ENCODE measurements at places on chromosomes 4 and X. TPM values are rescaled to one million over a fixed set of nuclear protein-coding genes. Genes with fewer than 3 reads are reported as not detected.

GRCh38 chrX:46713672-46714490, 45.0 kb downstream of the SLC9A7 start:
- DNase-seq: no peak

Gene SSX1
- total RNA-seq: not detected

DNA sequence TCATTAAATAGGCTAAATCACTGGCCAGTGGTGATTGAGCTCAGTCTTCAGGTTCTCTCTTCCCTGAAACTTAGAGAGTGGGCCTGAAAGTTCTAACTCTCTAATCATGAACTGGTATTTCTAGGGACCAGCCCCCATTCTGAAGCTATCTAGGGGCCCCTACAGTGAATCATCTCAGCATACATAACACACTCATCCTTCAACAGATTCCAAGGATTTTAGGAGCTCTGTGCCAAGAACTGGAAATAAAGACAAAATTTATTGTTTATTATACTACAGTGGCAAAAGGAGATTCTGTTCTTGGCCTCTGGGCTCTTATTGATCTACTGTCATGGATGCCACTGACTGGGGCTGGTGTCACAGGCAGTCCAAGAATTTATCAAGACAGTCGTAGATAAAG, 263.8 kb upstream of the IGFBP7 start:
- DNase-seq: no peak

- peak; percentile 64 for DNase-seq
Measured at GRCh38 chr4:188976644-188977115, 837.4 kb downstream of the TRIML1 start.

DNA sequence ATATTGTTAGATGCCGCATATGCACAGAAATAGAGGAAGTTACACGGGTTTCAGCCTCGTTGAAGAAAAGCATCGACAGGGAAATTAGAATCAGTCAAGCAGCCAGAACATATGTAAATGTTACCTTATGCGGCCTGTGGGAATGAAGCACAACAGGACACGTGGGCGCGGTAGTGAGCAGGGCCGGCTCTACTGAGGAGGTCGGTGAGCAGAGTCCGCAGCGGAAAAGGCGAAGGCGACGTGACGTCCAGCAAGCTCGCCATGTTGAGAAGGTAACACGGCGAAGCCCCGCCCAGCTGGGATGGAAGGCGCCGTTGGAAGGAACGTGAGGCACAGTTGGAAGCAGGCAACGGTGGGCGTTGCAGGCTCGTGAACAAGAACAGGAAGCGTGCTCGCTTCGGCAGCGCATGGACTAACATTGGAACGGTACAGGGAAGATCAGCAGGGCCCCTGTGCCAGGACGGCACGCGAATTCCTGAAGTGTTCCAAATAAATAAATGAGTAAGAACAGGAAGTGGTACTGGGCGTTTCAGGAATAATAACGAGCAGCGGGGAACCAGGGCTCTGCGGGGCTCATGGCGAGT, 54.6 kb downstream of the MTNR1A start:
- DNase-seq: no peak

DNA sequence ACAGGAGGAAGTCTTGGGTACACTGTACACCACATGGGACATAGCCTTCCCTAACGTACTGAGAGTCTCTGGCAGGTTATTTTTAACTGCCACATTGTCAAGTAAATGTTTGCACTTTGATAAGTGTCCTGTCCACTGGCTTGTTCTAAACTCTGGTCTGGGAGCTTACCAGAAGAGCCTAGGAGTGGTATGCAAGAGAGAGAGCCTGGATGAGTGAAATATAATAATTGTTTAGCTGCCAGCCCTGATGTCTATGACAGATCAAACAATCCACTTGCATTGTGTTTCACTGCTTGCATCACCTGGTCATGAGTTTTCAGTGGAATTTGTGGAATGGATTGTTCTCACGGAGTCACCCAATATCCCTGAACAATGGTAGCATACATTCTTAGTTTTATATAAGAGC, 91.6 kb downstream of the SHROOM3 start:
- DNase-seq: no peak

Gene ADGRG2
- not detected for total RNA-seq

- DNase-seq: no peak
Measured at GRCh38 chrX:47933946-47934345, 69.8 kb downstream of the ZNF182 start.

GRCh38 chrX:19133784-19134183, 11.5 kb upstream of the ADGRG2 start:
- no peak for DNase-seq

GRCh38 chrX:150736475-150736874, 43.3 kb downstream of the MTMR1 start:
- no peak for DNase-seq

Gene CSAG3
- total RNA-seq: not detected

DNA sequence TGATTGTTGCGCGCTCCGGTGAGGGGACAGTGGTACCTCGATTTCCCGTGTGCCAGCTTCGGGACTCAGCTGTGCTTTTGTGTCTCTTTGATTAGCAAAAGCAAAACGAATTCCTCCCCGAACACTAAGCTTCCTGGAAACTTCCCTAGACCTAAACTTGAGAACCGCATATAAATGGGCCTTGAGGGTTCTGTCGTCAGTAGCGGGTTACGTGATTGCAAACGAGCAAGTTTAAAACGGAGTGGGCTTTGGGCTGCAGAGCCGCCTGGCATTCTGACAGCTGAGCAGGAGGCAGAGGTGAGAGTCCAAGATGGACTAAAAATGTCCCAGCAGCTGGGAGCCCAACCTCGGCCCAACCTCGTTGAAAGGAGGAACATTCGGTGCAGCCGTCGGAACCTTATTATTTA, 1.2 kb upstream of the TAPT1 start:
- DNase-seq: peak; percentile 69

Gene FAM241A
- total RNA-seq: 0.88 TPM

- DNase-seq: no peak
Measured at GRCh38 chrX:866441-866990, 235.9 kb downstream of the SHOX start.

DNA sequence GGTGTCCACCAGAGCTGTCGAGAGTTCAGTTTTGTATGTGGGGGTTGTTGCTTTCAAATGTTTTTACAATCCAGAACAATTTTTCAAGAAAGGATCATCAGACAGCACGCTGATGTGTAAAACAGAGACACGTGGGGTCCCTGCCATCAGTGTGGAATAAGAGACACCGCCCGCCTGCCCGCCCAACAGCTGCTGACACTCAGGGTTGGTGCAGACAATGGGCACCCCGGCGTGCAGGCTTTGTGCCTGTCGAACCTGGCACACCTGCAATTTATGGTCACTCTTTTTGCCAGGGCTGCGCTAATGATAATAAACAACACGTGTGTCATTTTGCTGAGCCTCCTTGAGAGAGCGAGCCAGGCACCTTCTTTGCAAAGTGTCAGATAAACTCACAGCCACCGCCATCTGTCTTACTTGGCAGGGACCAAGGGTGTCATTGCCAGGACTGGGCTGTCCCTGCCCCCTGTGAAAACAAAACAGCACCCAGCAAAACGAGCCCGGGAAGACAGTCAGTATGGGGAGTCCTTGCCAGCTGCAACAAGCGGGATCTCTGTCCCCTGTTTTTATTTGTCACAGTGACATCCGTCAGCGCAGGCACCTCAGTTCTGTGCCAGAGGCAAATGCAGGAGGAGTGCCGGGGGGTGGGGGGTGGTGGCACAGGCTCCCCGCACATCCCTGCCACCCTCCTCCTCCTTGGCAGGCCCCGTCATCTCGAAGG, 69.1 kb downstream of the PSAPL1 start:
- DNase-seq: no peak

Gene ERAS
- not detected for total RNA-seq

DNA sequence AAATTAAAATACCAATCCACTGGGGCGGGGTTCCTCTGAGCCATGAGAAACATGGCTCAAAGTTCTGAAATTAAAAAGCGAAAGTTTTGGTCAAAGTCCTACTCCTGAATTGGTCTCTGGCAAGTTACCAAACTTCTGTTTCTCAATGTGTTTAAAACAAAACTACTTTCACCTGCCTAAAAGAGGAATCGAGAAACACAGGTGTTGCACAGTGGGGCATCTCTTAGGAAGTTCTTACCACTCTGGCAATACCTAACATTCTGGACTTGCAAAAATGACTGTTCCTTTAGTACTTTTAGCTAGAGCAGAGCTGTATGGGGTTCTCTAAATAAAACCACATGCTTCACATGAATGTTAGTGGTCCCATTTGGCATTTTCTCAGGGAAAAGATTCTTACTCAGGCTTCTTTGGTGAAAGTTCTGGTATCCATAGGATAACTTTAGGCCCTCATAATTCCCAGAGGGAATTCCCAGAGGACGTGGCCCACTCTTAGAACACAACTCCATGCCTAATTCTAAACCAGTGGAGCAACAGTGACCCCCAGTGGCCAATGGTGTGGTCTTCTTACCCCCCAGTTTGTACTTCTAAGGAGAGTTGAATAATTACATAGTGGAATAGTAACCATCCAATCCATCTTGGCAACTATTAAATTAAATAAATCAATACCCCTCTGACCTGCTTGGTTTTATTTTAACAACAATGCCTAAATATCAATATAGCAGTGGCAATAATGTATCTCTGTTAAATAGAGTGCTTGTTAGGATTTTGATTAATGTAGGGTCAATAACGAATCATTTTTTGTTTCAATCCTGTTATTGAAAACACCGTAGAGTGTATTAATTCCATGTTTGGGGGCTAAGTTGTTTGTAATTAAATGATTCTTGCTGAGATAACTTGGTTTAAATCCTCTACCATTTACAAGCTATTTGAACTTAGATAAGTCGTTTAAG, 21.9 kb downstream of the BMP3 start:
- peak; percentile 80 for DNase-seq

Gene BEX2
- 6.5 TPM for total RNA-seq

Gene HPGD
- total RNA-seq: 0.45 TPM

Gene CLIC2
- total RNA-seq: 0.05 TPM

GRCh38 chrX:29090811-29091210, 503.6 kb downstream of the IL1RAPL1 start:
- no peak for DNase-seq

- DNase-seq: peak; percentile 22
Measured at GRCh38 chrX:8748855-8749254, 16.9 kb upstream of the ANOS1 start.

DNA sequence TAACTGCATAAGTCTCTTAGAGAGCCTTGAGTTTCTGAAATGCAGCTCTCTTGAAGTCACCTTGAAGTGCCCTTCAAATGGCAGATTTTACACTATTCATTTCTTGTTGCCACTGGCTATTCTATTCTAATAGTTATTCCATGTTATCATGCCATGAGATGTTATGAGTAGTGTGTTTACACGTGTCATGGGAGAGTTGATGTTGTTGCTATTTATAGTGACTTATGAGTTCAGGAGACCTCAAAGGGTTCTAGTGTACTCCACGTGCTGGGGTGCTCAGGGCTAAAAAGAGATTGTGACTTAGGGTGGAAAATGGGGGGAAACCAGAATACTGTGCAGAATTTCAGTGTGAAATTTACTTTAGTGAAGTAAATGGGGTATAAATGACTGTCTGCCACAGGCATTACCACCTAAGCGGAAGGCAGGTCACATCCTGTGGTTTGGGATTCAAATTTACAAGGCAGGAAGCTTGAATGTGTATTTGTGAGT, 77.1 kb upstream of the SLC4A4 start:
- peak; percentile 80 for DNase-seq

DNA sequence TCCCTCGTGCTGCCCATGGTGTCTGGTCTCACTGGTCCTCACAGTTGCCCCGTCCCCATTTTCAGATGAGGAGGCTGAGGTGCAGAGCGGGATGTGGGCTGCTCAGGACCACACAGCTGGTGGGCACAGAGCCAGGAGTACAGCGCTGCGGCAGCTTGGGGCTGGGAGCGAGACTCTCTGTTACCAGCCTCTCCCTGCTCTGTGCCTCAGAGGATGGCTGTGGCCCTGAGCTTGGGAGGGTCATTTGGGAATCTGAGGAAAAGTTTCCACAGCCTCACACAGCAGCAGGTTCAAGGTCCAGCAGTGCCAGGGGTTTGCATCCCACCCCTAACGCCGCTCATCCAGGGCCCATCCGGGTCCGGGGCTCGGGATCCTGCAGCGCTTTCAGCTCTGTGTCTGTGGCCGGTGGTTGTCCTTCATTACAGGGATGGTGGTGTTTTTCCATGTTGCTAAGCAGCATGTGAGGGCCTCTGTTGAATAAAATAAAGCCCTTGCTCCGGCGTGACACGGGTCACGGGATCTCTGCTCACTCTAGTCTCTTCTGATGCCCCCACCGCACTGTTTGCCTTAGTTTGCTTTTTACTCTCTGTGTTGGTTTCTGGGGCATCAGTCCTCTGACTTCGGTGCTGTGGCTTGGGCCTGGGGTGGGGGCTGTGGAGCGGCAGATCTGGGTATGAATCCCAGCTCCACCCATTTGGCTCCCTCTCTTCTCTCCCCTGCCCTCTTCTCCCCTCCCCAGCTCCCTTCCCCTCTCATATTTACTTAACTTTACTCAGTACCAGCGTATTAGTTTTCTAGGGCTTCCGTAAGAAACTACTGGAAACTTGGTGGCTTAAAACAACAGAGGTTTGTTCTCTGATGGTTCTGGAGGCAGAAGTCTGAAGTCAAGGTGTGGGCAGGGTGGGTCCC, 6.5 kb downstream of the WFS1 start:
- DNase-seq: no peak

- DNase-seq: peak; percentile 70
Measured at GRCh38 chr4:99723612-99724011, 66.0 kb upstream of the C4orf54 start.

GRCh38 chrX:11533199-11533651, 132.5 kb downstream of the ARHGAP6 start:
- peak; percentile 71 for DNase-seq

Gene MSX1
- total RNA-seq: 15.1 TPM

Gene DHRSX
- total RNA-seq: 40.7 TPM

Gene UGT2B11
- not detected for total RNA-seq
